GM18507 (cell line): ENCODE measurements at places on chromosomes 13 and 19.

DNA sequence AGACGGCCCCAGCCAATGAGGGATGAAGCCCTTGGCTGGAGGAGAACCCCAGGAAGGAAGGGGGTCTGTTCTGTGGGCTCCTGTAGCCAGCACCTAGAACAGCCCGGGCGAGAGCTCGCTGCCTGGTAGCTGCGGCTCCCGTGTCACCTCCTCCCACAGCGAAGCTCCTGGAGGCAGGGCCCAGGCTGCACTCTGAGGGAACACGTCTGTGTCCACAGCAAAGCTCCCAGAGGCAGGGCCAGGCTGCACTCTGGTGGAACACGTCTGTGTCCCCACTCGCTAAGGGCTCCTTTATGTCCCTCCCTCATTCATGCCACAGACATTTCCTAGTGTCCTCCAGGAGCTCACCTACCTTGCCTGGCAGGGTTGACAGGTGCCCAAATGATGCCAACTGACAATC is 8.4 kb downstream of the TRAPPC6A start:
- no peak for DNase-seq

- DNase-seq = no peak
Measured at GRCh38 chr13:100098445-100099116, 9.7 kb downstream of the PCCA start.

- DNase-seq = no peak
Measured at GRCh38 chr13:80962173-80962572, 621.2 kb upstream of the SPRY2 start.

GRCh38 chr13:62305756-62306155 is 890.1 kb upstream of the PCDH20 start:
- no peak for DNase-seq

DNA sequence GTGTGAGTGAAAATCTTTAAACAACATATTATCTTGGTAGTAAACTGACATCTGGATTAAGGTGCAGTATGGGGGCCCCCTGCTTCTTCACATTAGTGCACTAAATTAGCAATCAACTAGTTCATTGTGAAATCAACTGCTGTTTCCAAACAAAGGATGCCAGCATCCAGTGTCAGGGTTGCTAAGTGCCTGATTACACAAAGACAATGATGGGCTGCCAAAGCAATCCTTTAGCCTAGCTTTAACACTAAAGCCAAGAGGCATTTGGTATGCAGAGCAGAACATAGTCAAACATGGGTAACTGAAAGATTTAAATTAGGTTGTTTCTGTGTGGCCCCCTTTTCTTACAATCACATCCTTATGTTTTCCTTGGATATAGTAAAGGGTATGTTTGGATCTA is 543.1 kb upstream of the SLITRK5 start:
- DNase-seq = no peak

- DNase-seq = no peak
Measured at GRCh38 chr13:112392719-112393118, 16.6 kb downstream of the SPACA7 start.

DNA sequence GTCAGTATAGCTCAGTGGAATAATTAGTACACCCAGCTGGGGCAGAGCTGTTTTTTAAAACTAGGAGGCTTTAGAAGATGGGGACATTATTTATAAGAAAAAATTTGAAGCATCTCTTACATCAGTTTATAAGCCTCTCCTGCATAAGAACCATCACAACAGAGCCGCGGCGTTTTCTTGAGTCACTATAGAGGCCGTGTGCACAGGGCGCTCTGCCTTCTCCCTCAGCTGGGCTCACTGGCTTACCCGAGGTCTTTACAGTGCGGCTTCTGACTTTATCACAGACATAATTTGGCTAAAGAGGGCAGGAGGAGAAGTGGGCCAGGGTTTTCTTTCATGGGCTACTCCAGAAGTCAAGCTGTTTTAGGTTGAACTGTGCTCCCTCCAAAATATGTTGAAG is 135.5 kb upstream of the RNF113B start:
- DNase-seq = no peak

GRCh38 chr13:98947925-98948324 is 29.9 kb downstream of the DOCK9 start:
- DNase-seq = no peak

DNA sequence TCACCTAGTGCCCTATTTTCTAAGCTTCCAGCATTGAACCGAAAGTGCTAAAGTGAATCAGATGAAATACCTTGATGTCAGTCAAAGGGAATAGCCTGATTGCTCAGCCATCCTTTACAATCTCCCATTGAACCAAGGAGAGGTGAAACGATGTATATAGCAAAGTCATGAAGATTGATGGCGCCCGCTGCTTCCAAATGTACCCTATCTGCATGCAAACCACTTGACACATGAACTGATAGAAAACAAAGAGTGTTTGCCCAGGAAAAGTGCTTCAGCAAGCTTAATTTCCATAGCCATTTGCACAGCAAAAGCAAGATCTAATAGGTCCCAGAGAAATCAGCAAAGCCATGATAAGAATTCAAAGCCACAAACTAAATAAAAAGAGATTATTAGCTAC is 624.9 kb upstream of the PCDH9 start:
- DNase-seq = no peak

DNA sequence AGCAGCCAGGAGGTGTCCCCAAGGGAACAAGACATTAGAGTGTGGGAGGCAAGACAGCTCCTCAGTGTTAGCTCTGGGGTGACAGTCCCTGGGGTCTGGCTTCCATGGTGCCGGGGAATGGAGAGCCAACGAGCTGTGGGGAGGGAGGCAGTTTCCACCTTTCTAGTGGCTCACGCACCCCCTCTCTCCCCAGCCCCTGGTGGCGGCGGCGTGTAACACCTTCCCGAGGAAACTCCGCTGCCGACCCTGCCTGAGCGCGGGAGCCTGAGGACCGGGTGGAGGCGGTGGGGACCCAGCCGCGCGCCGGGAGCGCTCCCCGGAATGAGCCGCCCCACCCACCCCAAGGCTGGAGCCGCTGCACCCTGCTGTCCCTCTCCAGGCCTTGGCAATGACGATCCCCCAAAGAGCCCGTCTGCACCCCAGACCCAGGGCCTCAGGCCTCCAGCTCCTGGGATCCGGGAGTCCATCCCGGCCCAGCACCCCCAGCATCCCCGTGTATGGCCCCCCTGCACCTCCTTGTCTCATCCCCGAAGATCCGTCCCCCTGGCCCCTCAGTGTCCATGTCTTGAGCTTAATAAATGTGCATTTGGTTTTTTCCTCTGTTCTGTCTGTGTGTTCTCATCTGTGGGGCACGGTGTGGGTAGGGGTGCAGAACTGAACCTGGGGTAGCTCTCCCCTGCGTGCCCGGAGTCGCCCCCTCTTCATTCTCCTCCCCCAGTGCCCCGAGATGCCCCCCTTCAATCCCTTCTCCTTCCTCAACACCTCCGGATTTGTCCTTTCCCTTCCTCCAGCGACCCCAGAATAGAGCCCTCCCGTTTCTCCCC is 622 bp upstream of the FXYD5 start:
- DNase-seq = peak; percentile 66

DNA sequence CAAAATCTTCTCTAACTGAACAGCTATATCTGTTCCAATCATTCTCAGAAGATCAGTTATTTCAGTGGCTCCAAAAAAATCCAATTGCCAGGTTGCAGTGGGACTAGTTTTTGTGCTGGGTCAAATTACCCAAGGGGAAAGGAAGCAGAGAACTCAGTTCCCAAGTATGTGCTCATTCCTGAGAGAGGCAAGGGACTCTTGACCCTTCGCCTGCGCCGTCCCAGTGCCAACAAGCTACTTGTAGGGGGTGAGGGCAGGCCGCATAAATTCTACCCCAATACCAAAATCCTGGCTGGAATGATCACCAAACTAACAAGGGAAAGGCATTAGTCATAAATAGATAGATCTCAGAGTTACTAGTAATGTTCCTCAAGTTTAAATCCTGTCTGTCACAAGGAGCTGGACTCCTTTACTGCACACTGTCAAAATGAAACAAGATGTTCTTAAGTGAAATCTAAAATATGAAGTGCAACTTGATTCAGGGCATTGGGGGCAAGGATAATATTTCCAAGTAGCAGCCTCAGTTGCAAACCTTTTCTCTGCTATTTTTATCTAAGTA is 50.6 kb downstream of the XPO4 start:
- no peak for DNase-seq

- DNase-seq = no peak
Measured at GRCh38 chr13:35481777-35482176, 5.3 kb upstream of the MAB21L1 start.

- no peak for DNase-seq
Measured at GRCh38 chr19:36120092-36120983, 5.1 kb downstream of the TBCB start.

GRCh38 chr19:17944301-17944700 is 11.5 kb downstream of the CCDC124 start:
- no peak for DNase-seq
